ENCODE measurements at places on chromosomes 11 and 22.

DNA sequence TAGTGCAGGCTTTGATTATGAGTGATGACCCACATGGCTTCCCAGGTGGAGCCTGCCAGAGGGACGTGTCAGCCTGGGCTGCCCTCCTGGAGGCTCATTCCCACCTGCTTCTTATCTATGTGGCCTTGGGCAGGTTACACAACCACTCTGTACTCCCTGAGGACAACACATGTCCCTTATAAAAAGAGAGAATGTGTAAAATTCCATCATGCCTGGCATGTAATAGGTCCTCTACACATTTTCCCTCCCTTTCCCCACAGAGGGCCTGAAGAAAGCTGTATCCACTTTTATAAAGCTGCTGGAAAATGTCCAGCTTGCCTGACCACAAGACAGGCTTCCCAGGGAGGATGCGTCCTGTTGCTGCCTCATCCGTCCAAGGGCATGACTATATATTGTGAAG lies 55.0 kb upstream of the VSTM5 start:
- DNase-seq, result no peak

- DNase-seq, result no peak
These were observed 3.4 kb downstream of the E2F8 start for GRCh38 chr11:19237381-19237780.

DNA sequence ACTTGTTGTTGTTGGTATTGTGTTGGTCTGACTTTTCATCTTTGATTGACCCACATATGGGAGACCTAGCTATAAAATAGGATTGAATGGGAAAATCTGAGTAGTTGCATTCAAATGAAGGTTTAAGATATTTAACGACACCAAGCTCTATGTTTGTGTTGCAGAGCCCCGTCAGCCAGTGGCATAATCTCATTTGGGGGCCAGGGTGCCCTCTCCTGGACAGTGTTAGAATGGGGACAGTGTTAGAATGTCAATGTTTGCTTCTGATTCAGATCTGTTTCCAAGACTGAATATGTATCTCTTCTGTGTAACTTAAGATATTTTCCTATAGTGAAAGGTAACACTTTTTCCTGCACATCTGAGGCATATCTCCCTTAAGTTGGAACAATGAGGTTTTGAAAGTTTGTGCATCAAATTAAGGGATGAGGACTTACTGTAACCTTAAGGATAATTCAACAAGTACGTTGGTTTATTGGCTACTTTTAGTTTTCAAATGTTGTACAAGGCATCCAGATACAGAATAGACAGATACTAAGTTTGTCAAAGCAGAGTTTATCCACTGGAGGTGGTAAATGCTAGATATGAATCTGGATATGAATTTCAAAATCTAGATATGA lies 5.3 kb upstream of the OR52M1 start:
- DNase-seq, result peak; percentile 41

- DNase-seq, result no peak
These were observed 32.7 kb upstream of the FAR1 start for GRCh38 chr11:13635804-13636203.

- no peak for DNase-seq
These were observed 44.1 kb upstream of the RAB1B start for GRCh38 chr11:66224226-66224855.

GRCh38 chr11:127003260-127003981 lies 2.9 kb upstream of the KIRREL3 start:
- DNase-seq, result no peak

GRCh38 chr11:93517041-93517440 lies 26.1 kb downstream of the SMCO4 start:
- no peak for DNase-seq

- no peak for DNase-seq
These were observed 281.7 kb downstream of the NXPE2 start for GRCh38 chr11:114959953-114960505.

DNA sequence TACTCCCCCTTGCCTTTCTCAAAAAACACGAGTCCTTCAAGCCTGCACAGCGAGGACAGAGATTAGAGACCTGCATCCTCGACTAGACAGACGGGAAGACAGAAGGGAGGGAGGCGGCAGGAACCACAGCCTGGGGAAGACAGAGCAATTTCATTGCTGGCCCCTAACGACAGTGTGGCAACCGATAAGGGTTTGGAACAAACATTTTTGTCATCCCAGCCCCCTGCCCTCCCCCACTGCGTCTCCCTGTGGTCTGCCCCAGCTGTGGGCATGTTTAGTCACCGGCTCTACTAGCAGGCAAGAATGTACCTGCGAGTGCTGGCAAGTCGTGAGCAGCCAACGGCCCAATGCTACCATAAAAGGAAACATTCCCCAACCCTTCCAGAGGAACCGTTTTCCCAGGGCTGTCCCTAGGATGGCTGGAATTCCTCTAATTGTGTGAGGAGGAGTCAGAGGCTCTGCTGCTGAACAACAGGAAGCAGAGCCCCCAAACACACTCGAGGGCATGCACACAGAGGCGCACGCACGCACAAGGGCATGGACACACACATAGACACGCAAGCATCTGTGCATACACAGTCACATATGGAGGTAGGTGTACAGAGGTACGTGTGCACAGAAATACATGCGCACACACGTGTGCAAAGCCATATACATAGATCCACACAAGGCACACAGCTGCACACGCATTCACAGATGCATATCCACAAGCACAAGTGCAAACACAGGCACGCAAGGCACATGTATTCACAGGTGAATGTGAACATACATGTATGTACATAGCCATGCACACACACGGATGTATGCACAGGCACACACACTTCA lies 58.3 kb downstream of the MYH9 start:
- peak; percentile 70 for DNase-seq

- no peak for DNase-seq
These were observed 765 bp downstream of the ZFPL1 start for GRCh38 chr11:65084598-65085375.

GRCh38 chr22:18000441-18001039 lies 23.8 kb downstream of the MICAL3 start:
- peak; percentile 45 for DNase-seq

GRCh38 chr11:96052921-96053651 lies 129.2 kb upstream of the MTMR2 start:
- DNase-seq, result no peak

- peak; percentile 19 for DNase-seq
These were observed 36.9 kb upstream of the LINC01488 start for GRCh38 chr11:69444381-69445130.

DNA sequence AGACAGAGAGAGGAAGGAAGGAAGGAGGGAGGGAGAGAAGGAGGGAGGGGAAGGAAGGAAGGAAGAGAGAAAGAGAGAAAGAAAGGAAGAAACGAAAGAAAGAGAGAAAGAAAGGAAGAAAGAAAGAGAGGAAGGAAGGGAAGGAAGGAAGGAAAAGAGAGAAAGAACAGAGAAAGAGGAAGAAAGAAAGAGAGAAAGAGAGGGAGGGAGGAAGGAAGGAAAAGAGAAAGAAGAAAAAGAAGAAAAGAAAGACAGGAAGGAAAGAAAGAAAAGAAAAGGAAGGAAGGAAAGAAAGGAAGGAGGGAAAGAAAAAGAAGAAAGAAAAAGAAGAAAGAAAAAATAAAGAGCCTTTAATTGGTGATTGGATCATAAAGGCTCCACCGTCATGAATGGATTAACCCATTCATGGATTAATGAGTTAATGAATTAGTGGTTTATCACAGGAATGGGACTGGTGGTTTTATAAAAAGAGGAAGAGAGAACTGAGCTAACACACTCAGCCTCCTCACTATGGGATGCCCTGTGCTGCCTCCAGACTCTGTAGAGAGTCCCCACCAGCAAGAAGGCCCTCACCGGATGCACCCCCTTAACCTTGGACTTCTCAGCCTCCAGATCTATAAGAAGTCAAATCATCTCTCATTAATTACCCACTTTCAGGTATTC lies 9.0 kb upstream of the PLAAT2 start:
- DNase-seq, result no peak

- DNase-seq, result no peak
These were observed 5.2 kb downstream of the NCAPH2 start for GRCh38 chr22:50513175-50513574.

DNA sequence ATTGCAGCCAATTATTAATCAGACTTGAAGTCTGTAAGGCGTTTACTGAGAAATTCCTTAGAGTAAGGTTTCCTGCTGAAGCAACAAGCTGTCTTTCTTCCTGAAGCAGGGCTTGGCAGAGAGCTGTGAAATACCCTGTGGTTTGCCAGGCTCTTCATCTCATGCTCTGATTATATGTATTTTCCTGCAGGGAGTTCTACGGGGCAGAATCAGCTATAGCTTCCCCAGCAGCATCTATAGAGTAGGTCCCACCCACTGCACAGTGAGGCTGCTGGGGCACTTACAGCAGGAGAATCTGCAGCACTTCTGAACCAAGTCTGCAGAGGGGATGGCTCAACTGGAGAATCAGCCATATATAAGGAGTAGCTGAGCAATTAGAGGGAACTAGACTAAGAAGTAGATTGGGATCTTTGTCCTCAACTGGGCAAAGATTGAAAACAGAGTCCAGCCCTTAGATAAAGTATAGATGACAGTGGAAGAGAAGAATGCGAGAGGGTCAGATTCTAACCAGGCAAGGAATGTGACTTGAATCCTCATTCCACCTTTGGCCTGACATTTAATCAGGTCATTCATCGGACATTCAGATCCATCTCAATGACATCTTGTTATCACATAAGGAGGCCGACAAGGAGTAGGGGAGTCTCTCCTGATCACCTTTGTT lies 37.6 kb downstream of the CNTF start:
- DNase-seq, result no peak

DNA sequence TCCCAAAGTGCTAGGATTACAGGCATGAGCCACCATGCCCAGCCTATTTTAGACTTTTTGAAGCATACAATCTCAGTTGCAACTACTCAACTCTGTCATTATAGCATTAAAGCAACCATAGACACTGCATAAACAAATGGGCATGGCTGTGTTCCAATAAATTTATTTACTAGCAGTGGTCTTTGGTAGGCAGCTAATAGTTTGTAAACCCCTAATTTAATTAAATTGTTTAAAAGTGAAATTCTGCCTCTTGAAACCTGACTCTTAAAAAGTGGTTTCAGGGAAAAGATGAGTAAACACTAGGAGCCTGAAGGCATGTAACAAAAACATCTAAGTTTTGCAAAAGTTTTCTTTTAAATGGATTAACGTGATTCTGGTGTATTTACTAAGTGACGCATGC lies 1364.5 kb downstream of the LRRC4C start:
- DNase-seq, result no peak

DNA sequence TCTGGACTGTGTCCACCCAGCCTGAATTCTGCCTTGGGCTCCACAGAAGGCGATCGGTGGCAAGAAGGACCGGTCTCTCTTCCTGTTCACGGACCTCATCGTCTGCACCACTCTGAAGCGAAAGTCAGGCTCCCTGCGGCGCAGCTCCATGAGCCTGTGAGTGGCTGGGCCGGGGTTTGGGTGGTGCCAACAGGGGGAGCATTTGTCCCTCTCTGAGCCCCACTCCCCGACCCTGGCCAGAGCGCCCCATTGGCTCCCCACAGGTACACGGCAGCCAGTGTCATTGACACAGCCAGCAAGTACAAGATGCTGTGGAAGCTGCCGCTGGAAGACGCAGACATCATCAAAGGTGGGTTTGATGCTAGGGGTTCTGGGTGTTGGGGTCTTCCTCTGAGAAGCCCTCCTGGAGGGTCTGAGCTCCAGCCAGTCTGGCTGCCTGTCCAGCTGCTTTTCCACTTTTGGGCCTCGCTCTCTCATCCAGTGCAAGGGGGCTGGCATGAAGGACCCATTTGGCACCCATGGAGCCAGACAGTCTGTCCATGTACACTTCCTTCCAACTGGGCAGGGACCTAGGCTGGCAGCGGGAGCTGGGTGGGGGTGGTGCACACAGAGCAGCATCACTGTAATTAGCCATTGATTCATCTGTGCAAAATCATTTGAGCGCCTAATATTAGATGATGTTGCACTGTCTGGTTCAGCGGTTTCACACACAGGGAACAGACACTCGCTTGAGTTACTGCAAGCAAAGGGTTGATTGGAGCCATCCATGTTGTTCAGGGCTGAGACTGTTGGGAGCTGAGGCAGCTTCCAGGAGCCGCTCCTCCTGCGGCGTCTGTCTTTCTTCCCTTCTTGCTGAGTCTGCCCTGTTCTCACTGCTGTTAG lies 19.0 kb upstream of the RELT start:
- DNase-seq, result no peak

- no peak for DNase-seq
These were observed 13.6 kb downstream of the KCNJ5 start for GRCh38 chr11:128904656-128905344.

DNA sequence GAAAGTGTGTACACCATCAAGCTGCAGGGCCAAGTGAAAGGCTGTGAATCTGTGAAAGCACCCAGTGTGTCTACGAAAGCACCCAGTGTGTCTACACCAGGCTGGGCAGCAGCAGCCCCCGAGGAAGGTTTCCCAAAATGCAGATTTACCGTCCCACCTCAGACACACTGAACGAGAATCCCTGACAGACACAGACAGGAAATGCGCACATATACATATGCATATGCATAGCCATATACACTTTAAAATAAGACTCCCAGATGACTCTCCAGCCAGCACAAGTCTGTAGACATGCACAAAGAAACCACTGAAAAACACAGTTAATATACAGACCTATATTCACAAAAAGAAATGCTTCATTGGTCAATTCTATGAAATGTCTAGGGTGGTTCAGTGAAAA lies 155.5 kb upstream of the OPCML start:
- no peak for DNase-seq

- no peak for DNase-seq
These were observed 2.2 kb downstream of the SMCO4 start for GRCh38 chr11:93540896-93541553.

DNA sequence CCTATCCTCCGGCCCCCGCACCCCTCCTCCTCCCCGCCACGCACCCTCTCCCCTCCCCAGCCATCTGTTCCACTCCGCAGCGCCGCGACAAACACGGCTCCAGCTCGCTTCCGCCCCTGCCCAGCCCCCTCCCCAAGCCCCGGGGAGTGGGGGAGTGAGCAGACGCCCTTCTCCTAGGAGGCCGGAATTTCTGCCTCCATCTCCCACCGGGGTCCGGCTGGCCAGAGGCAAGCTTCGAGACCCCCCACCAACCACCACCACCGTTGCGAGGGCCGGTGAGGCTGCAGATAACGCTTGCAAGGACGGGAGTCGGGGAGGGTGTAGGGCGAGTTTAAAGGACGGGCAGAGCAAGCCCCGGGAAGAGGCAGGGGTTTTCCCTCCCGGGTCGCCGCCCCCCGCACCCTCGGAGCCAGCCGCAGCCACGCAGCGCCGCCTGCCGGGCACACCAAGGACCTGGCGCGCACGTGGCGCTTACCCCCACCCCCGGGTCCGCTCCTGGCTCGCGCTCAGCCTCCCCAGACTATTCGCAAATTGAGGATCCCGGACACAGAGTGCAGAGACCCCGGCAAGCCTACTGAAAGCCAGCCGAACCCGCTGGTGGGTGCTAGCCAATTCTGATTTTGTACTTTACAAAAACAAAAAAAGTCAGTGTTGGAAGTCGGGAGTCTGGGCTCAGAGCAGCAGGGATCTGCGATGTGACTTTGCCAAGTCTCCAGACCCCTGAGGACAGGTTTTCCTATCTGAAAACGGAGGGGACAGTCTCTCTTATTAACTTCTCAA lies 22.6 kb downstream of the RTN4RL2 start:
- peak; percentile 78 for DNase-seq

DNA sequence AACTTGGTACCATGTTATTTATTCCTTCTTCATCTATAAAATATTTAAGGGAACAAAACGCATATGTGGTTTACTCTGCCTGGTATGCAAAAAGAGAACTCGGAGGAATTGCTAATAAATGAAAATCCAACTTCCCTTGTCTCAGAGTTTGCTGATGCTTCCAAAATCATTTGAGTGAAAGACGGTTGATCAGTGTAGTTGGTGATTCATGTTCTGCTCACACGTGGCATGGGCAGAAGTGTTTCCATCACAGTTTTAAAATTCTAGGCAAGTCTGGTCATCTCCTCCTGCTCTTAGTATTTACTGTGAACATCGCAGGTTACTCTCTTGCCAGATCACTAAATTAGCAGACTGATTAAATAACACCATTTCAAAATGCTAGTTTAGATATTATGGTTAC lies 11.9 kb upstream of the PARVB start:
- no peak for DNase-seq

Data from erythroblast (primary cell).